ENCODE measurements at places on chromosomes 1 and 21. TPM values are rescaled to one million over a fixed set of nuclear protein-coding genes. Genes with fewer than 3 reads are reported as not detected.

The TATDN3 gene
- polyA plus RNA-seq: 13.6 TPM

The PKP1 gene
- 0.98 TPM for polyA plus RNA-seq

The TTC39A gene
- 5.9 TPM for polyA plus RNA-seq

The CIART gene
- 19.2 TPM for polyA plus RNA-seq

The NBPF6 gene
- polyA plus RNA-seq: not detected

The DYNLT5 gene
- polyA plus RNA-seq: 0.80 TPM

The DCDC2B gene
- not detected for polyA plus RNA-seq

The FAM72D gene
- 0.47 TPM for polyA plus RNA-seq

The IL24 gene
- polyA plus RNA-seq: not detected

The KRTAP24-1 gene
- polyA plus RNA-seq: not detected

The PLEKHO1 gene
- 298 TPM for polyA plus RNA-seq

The PCP4 gene
- polyA plus RNA-seq: 118 TPM
